Skin of body (tissue), 3 donors: ENCODE measurements at places on chromosomes 12 and 14.

GRCh38 chr12:47767216-47767724 lies 5.8 kb upstream of the SLC48A1 start:
- DNase-seq: no peak

- DNase-seq: no peak
Measured at GRCh38 chr12:25655702-25656101, 102.6 kb upstream of the LMNTD1 start.

DNA sequence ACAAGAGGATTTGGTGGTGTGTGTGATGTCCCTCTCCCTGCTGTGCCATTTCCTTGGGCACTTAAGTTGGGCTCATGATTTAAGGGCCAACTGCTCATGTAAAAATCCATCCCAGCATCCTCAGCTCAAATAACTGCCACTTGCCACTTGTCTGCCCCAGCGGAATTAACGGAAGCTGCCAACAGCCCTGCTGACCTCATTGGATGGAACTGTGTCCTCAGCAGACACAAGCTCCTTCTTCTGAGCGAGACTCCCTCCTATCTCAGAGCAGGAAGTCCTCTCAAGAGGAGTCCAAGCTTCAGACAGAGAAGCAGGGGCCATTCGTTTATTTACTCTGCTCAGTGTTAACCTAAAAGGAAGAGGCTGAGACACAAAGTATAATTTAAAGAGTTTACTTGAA lies 29.6 kb upstream of the PRMT8 start:
- no peak for DNase-seq

DNA sequence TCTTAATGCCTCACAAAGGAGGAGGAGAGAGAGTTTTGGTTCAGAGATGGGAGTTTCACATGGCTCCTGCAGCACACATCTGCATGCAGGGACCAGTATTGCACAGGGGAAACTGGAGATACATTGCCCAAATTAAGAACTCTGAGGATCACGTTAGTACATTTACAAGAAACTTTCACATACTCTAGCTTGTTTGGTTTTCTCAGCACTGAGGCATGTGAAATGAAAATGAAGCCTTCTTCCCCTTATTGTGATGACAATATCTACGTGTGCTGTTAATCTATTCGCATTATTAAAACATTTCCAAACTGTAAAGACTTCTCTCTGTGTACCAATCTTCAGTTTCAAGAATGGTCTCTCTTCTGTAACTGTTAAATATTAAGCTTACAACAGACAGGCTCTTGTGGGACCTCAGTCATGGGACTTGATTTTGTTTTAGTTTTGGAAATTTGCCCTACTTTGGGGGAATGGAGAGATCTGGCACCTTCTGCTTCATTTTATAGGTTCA lies 124.7 kb downstream of the DAAM1 start:
- DNase-seq: peak; percentile 12

- DNase-seq: no peak
Measured at GRCh38 chr14:99475179-99475578, 5.5 kb downstream of the SETD3 start.

DNA sequence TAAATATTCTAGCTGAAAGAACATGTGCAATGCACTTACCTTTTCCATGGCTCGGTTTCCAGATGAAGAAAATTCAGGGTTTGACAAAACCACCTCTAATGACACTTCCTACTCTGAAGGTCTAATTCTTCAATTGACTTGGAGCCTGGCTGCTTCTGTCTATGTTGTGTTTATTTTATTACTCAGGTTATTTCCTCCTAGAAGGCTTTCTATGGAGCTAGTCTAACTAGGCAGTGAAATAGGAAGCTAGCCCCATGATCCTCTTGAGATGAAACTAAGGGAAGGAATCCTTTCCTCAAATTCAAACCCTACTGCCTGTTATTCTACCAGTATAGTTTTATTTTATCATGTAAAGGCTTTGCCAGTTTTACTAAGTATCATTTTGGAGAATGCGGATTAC lies 20.9 kb upstream of the IFNG-AS1 start:
- no peak for DNase-seq

DNA sequence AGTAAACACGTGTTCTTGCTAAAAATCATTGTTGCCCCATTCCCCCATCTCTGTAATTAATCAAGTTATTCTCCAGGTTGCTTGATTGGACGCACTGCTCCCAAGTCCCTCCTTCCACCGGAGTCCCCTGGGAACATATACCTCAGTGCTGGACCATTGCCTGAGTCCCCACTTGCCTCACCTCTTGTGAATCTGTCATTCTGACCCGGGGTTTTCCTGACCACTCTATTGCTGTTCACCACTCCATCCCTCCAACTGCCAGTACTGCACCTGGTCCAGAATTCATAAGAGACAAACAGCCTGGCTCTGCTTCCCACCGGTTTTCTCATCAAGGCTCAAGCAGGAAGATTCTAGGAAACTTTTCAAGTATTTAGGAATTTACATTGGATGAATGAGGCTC lies 555.9 kb downstream of the VRK1 start:
- DNase-seq: no peak

GRCh38 chr12:94566345-94566744 lies 84.0 kb downstream of the TMCC3 start:
- no peak for DNase-seq

DNA sequence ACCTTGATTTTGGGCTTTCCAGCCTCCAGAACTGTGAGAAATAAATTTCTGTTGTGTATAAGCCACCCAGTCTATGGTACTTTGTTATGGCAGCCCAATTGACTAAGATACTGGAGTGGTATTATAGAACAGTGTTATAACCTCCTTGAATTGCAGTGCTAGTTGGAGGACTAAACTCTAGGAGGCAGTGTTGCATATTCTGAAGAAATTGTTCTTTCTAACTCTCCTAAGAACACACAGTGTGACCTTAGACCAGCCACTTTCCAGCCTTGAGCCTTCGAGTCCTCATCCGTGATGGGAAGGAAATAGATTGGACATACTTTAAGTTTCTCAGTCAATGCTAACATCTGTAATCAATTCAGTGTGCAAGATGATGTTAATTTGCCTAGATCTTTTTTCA lies 22.4 kb upstream of the LRRC10 start:
- no peak for DNase-seq

DNA sequence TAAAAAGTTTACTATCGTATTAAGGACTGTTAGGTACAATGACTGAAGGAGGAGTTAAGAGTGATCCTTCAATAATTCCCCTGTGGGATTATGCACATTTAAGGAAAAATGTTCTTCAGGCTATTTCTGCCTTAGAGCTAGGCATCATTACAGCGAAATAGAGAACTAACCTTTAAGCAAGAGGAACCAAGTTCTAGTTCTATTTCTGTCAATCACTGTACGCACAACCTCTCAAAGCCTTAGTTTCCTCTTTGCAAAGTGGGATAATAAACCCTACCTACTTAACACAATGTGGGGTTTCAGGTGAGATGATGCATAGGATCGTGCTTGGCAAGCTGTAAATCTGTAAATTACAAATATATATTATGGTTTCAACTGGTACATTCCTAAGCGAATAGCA lies 15.4 kb downstream of the NTF3 start:
- no peak for DNase-seq

DNA sequence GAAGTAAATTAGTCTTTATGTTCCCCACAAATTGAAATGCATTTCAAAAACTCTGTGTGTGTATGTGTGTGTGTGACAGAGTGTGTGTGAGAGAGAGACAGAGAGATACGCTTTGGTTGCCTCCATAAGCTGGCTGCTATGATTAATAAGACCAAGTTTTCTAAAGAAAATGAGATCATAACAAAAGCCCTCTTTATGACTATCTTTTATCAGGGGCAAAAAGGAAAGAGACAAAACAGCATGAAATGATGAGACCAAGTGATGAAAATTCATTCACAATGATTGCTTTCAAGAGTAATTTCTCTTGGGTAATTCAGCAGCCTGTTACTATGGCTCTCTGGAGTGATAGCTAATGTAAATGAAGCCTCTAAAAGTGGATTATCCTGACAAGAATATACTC lies 277.6 kb upstream of the PLEKHG7 start:
- no peak for DNase-seq

DNA sequence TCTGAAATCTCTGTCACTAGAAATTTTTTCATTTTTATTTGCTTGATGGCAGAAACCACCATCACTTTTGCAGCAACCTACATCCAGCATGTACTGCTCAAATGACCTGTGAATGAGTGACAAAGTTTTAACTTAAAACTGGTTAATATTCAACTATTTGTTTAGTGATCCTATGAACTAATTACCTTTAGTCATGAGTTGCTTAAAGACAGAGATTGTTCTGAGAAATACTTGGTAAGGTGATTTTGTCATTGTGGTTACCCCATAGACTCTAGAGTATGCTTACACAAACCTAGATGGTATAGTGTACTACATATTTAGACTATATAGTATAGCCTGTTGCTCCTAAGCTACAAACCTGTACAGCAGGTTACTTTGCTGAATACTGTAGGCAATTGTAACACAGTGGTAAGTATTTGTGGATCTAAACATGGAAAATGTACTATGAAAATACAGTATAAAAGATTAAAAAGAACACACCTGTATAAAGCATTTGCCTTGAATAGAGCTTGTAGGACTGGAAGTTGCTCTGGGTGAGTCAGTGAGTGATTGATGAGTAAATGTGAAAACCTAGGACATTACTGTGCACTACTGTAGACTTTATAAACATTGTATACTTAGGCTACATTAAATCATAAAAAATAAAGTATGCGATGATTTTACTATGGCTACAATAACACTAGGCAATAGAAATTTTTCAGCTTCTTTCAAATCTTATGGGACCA lies 256.6 kb upstream of the PPFIA2 start:
- DNase-seq: no peak

DNA sequence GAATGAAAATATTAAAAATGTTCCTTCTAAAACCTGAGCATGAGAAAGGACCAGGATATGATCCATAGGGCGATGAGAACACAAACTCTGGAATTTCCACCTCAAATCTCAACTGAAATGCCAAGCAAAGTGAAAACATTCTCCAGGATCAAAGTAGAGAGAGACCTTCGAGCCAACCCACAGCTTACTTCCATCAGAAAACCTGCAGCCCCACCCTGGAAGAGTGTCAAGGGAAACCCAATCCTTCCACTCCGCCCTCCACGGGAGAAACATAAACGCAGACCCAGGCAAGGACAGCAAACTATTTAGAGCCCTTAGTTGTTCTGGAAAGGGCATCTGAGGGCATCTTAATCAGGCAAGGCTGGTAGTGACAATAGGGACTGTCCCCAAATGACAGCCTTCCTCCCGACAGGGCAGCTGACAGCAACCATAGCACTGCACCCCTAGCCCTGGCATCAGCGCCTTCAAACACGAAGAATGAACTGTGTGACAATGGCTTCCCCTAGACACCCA lies 21.8 kb downstream of the SLC15A4 start:
- DNase-seq: no peak

GRCh38 chr12:96120359-96121100 lies 73.6 kb upstream of the ELK3 start:
- no peak for DNase-seq

DNA sequence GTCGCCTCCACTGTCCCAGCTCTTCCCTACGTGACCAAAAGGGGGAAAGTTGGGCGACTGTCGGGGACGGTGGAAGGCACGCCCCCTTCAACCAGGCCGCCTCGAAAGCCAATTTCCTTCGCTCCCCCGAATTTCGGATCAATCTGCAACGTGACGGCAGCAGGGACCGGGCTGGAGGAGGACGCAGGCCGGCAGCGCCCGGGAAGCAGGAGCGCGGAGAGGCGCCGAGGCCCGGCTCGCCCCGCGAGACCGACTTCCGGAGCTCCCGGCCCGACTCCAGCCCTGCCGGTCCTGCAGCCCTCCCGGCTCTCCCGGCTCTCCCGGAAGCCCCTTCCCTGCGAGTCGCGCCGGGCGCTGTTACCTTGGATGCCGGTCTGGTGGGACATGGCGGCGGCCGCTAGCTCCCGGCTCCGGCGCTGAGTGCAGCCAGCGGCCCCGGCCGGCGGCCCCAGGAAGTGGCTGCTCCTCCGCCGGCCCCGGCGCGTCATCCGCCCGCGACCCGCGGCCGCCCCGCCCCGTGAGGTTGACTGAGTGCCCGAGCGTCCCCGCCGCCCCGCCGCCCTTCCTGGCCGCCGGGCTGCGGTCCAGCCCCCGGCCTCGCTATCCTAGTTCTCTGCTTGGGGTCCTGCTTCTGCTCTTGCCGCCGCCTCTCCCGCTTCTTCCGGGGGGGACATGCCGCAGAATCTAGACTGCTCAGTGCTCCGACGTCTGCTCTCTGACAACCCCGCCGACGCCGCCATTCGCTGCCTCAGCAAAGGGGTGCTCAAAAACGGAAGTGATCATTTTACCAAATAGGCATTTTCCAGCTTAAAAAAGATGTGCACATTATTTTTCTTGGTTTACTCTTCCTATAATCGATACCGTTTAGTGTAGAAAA lies at the start of gene TWF1:
TWF1 (minus strand) TSS at position 458 of the 877 bp plus-strand sequence; CDS start at position 386, 72 bp downstream.
- DNase-seq: peak; percentile 82

DNA sequence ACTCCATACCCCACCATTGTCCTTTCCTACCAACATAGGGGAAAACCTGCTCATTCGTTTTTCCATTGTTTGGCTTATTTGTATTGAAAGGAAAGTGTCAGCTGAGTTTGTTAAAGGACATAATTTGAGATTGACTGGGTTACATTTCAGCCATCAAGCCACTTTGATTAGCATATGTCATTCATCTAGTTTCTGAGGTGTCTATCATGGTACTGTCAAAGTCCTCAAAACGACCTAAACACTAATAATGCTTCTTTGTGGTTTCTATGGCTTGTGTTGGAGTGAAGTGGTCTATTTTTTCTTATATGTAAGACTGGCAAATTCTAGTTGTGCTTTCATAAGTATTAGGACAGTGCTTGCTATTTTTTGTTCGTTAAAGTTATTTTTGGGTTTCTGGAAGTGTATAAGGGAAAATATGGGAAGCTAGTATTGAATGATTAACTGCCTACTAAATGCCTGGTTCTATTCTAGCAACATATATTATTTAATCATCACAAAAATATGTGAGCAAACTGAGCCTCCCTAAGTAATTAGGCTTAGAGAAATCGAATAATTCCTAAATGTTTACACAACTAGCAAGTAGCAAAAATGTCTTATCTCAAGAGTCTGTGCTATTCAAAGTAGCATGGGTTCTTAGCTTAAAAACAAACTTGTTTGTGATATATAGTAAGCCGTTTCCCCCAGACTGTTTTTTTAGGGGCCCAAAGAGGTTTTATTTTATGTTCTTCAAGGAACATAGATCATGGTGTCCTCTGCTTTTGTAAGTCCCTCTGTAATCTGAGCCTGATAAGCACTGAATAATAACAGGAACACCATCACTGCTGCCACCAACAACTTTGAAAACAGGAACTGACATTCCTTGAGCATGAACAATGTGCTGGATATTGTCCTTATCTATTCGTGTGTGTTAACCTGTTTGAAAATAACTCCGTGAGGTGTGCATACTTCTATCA lies 67.1 kb downstream of the DERA start:
- no peak for DNase-seq

- DNase-seq: no peak
Measured at GRCh38 chr12:30041096-30041495, 257.4 kb upstream of the TMTC1 start.

GRCh38 chr12:89732522-89732921 lies 23.9 kb upstream of the ATP2B1 start:
- DNase-seq: no peak
